Esophagus squamous epithelium (tissue), 5 donors: ENCODE measurements at places on chromosomes 7 and 10.

GRCh38 chr7:31933481-31933880, 136.7 kb downstream of the PDE1C start:
- no peak for DNase-seq

- DNase-seq, result no peak
Measured at GRCh38 chr10:113284635-113285034, 268.2 kb upstream of the HABP2 start.

DNA sequence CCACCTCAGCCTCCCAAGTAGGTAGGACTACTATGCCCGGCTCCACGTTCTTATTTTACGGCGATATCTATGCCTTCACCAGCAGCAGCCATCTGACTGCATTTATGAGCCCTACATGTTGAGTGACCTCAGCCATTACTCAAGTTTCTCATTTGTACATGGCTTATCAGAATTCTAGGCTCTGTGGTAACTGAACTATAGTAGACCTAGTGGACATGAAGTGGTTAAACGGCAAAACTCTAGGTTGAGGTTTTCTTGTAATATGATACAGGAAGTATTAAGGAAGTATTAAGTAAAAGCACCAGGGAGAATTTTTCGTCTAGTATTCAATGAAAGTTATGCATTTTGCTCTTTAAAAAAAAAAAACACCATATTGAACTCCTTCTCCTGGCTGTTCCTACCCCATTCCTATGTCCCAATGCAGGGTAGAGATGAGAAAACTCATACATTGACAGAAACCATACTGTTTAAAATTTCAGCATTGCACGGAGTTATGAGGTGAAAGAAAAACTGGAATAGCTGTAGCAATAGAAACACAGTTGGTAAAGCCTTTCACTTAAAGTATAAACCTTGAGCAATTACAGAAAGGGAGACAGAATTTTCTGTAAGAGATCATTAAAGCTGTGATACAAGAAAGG, 39.8 kb upstream of the EPC1 start:
- DNase-seq, result no peak

- no peak for DNase-seq
Measured at GRCh38 chr10:90319188-90319914, 538.5 kb downstream of the HTR7 start.

DNA sequence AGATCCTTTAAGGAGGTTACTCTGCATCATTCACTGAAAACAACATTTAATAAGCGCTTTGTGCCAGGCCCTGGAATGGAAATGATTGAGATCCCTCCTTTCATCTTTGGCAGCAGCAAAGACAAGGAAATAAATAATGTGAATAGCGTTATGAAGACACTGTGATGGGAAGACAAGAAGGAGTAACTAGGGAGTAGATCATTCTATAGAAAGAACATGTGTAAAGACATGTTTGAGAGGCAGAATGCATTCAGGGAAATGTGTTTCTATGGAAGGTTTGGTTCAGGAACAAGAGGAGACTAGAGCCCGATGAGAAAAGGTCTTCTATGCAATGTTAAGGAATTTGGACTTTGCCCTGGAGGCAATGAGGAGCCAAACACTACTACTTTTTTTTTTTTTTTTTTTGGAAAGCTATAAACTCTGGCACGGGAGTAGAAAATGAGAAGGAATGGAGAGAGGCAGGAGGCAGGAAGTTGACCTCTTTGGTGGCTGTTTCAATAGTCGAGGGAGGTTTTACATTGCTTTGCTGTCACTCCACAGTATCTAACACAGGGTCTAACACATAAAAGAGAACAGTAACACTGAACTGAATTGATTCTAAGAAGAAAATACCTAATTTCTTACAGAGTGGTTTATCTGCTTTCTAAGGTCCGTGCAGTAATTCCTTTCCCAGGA, 44.9 kb downstream of the SMURF1 start:
- no peak for DNase-seq

GRCh38 chr10:104333032-104333727, 5.1 kb downstream of the ITPRIP start:
- no peak for DNase-seq

DNA sequence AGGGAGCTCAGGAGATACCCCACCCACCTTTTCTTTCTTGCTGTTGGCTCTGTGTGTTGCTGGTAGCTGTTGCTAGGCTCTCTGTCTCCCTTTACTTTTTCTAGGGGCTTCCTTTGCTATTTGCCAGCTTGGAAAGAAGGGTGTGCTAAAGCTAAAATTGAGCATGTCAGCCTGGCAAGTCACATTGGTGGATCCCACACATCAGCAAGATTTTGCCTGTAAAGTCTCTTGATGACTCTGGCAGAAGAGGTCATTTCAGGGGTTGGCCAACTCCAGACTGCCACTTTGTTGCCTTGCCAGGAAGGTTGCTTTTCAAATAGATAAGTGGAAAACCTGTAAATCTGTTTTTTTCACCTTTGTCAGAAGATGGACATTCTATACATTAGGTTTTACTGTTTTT, 9.9 kb downstream of the CCNY start:
- no peak for DNase-seq

GRCh38 chr7:129091484-129092002, 36.6 kb upstream of the TNPO3 start:
- DNase-seq, result peak; percentile 16

DNA sequence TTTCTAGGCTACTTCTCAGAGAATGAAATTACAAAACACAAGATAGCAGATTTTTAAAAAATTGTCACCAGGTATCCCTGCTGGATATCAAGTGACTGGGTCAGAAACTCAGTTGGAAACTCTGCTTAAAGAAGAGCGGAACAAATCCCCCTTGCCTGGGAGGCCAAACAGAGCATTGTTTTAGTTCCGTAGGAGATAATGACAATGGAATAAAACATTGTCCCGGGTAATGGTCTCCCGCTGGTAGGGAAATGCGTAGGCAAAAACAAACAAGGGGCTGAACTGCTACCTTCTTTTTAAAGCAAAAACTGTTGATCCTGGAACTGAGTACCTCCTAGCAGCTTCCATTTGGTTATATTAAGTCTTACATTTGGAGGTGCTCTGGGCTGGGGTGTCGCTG, 21.3 kb upstream of the VAX1 start:
- no peak for DNase-seq

GRCh38 chr7:136533732-136534131, 334.7 kb upstream of the CHRM2 start:
- no peak for DNase-seq

DNA sequence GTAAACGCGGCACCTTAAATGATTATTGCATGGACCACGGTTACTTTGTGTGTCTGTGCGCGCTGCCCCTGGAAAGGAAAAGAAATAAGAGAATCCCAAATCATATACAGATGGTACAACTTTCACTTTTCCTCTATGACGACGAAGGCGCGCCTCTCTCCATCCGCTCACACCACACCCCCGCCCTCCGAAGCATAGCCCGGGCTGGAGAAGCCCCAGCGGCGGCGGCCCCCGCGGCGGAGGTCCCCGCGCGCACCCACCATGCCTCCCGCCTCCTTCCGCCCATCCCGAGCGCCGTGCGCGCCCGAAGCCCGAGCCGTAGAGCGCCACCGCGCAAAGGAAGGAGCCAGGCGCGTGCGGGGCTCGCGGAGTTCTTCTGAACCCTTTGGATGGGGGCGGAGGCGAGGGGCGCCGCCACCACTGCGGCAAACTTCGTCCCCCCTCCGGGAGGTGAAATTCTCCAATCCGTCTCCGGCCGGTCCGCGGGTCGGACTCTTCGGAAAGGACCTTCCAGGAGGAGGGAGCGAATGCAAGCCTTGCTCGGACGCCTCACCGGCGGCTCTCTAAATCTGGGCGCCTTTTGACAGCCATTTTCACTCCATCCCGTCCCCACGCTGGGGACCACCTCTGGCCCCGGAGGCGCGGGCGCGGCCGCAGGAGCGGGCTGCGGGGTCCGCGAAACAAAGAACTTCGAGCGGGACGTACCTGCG, 588 bp downstream of the GLI3 start:
- no peak for DNase-seq

DNA sequence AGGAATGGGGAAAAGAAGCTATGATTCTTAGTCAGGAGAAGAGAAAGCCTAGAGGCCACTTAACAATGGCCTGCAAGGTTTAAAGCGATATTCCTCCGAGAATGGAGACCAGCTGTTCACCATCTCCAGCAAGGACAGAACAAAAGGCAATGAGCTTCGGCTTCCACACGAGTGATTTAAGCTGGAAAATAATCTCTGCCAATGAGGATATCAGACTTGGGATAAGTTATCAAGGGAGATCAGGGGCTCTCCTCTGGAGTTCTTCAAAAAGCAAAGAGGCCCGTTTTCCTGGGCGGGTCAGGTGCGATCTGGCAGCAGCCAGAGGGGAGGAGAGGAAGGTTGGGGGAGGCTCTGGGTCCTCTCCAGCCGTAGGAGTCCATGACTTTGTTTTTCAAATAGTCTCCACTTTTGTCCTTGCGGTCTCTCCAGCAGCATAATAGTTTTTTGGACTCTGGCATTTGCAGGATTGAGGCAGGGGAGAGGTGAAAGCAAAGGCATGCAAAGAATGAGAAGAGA, 211.3 kb downstream of the SKIDA1 start:
- no peak for DNase-seq

- no peak for DNase-seq
Measured at GRCh38 chr7:1721047-1721690, 51.1 kb downstream of the ELFN1 start.

DNA sequence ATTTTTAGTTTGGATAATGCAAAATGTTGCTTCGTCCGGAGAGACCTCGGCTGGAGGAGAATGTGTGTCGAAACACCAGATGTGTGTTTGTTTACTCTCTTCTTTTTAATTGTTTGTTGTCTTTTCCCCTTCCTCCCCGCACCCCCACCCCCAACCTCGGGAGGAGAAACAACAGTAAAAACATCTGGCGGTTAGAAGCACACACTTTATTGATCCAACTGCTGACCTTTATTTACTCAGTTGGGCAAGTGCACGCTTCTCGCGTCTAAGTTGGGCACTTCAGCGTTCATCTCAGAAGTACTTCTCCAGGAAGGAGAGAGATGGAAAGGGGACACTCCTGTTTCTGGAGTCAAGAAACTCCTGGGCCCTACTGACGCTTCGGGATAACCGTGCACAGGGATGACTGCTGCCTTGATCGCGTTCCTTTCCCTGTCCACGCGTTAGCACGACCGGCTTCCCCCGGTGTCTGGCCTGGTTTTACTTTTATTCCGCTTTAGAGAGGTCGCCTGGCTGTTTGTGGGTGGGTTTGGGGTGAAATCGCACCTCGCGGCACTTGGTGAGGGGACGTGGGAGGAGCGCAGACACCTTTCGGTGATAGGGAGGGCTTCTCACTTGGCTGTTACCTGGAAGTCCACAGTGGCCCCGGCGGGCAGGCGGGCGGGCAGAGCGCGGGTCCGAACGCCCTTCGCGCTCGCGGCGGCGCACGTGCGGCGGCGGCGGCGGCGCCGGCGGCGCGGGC, 168.3 kb upstream of the PPP1R3A start:
- DNase-seq, result no peak

- no peak for DNase-seq
Measured at GRCh38 chr10:119852822-119853221, 19.8 kb downstream of the MCMBP start.
